NT2/D1 (cell line): ENCODE measurements at places on chromosomes 3 and 15.

DNA sequence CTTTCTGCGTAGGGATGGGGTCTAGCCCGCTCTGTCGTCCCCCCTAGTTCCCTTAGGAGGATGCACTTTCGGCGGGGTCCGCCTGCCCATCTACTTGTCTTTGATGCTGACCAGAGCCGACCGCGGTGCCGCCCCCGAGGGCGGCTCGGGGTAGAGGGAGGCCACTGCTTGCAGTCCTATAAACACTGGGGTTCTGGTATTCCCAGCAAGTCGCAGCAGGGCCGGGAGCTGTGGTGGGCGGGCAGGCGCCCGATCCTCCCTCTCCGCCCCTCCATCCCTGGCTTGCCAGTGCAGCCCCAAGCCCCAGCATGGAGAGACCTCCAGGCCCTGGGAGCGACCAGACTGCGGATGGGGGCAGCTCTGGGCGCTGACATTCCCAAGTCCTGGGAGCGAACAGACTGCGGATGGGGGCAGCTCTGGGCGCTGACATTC is 830 bp downstream of the SEMA4B start:
- no peak for DNase-seq

GRCh38 chr15:50256188-50257041 is 9.1 kb downstream of the HDC start:
- no peak for DNase-seq

DNA sequence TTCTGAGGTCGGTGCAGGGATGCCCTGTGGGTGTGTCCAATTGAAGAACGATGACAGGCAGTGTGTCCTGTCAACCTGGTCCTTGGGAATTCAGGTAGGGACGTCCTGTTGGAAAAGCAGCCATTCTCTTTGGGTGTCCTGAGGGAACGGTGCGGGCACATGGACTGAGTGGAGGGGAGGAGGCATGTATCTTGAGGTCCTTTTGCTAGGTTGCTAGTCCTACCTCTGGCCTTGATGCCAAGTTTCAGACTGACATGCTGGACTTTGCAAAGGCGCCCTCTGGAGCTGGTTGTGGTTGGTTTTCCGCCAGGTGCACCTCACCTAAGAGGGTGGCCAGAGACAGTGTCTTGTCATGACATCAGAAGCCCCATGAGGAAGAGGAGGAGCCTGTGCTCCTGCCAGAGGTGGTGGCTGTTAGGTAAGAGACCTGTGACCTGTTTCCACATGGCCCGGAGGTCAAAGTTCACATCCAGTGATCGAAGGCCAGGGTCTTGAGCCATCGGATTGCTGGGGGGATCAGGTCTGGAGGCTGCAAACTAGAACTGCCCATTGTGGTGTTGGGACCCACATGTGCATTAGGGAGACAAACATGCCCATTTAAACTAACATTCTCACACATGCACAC is 106.3 kb downstream of the SNRPN start:
- no peak for DNase-seq

- no peak for DNase-seq
These were observed 22.1 kb downstream of the SIAH2 start for GRCh38 chr3:150740733-150741496.

GRCh38 chr3:166080096-166080495 is 242.9 kb upstream of the BCHE start:
- no peak for DNase-seq

DNA sequence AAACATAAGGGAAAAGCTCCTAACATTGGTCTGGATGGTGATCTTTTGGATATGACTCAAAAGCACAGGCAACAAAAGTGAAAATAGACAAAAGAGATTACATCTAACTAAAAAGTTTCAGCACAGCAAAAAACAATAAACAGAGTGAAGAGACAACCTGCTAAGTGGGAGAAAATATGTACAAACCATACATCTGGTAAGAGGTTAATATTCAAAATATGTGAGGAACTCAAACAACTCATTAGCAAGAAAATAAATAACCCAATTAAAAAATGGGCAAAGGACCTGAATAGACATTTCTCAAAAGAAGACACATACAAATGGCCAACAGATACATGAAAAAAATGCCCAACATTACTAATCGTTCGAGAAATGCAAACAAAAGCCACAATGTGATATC is 19.0 kb upstream of the NR1I2 start:
- DNase-seq, result no peak

- DNase-seq, result no peak
These were observed 7.3 kb downstream of the CCDC71 start for GRCh38 chr3:49158792-49159191.
